ENCODE measurements at places on chromosomes 1 and 21. TPM values are rescaled to one million over a fixed set of nuclear protein-coding genes. Genes with fewer than 3 reads are reported as not detected.

NBPF20 gene
- total RNA-seq: 6.0 TPM

TTC39A gene
- 1.2 TPM for total RNA-seq

POGZ gene
- 76.9 TPM for total RNA-seq

PGLYRP4 gene
- not detected for total RNA-seq

CD101 gene
- total RNA-seq: 1.8 TPM

CNIH3 gene
- total RNA-seq: 0.21 TPM

S100A7A gene
- not detected for total RNA-seq

FCGR2B gene
- total RNA-seq: 65.9 TPM

ZC3H12A gene
- 22.1 TPM for total RNA-seq

PADI1 gene
- 1.2 TPM for total RNA-seq

DNA sequence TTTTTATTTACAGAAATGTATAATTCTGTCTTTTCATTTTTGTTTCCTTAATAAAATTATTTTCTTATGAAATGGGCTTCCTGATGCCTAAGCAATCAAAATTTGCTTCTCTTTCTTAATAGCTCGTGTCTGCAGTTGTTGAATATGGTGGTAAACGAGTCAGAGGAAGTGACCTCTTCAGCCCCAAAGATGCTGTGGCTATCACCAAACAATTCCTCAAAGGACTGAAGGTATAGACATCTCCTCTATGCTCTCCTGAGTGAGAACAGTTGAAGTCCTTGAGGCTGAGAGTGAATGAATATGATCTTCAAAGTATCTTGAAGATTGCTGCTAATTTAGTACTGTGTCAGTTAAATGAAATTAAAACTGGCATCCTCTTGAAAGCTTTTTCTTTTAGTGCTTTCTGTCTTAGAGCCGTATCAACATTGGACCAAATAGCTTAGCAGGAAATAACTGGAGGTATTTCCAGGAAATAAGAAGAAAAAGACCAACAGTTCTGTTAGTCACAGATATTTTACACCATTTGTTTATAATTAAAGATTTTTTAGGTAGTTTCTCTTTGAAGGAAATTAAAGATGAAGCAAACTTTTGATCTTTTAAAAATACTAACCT lies 24.7 kb downstream of the VPS45 start:
- peaks cover 7% of the 10 kb centered on the region for H3K36me3 ChIP-seq
- H3K4me3 ChIP-seq: no peak overlapping the region
- no peak for DNase-seq
- H3K27ac ChIP-seq: no peak overlapping the region
- H3K27me3 ChIP-seq: no peaks in the 10 kb centered on the region

GRCh38 chr1:209853676-209854075 lies 25.9 kb downstream of the UTP25 start:
- no peak overlapping the region for H3K4me3 ChIP-seq
- no peak for DNase-seq
- no peaks in the 10 kb centered on the region for H3K4me1 ChIP-seq
- no peak overlapping the region for H3K27ac ChIP-seq

DNA sequence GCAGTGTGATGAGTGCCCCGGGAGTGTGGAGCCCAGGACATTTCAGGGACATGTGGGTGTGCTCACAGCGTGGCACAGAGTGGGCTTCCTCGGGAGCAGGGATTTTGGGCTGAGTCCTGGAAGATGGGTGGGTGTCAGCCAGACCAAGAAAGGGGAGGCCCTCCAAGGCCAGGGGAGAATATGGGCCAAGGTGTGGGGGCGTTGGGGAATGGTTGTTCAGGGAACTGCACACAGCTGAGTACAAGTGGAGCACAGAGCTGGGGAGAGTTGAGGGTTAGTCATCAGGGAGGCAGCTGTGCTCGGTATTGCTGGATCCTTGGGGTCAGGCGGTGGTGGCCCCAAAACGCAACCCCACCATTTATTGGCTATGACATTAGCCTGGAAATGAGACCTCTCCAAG lies 5.5 kb downstream of the POGK start:
- peaks cover 25% of the 10 kb centered on the region for H3K36me3 ChIP-seq
- H3K27me3 ChIP-seq: no peaks in the 10 kb centered on the region
- H3K4me3 ChIP-seq: no peak overlapping the region
- no peak for DNase-seq
- H3K4me1 ChIP-seq: peaks cover 79% of the 10 kb centered on the region

- no peak for DNase-seq
- H3K27ac ChIP-seq: no peak overlapping the region
- no peaks in the 10 kb centered on the region for H3K36me3 ChIP-seq
- H3K4me3 ChIP-seq: no peak overlapping the region
Measured at GRCh38 chr1:162081316-162081715, 11.8 kb downstream of the NOS1AP start.

- no peaks in the 10 kb centered on the region for H3K36me3 ChIP-seq
- no peak overlapping the region for H3K27ac ChIP-seq
- H3K4me1 ChIP-seq: no peaks in the 10 kb centered on the region
- no peaks in the 10 kb centered on the region for H3K27me3 ChIP-seq
- no peak for DNase-seq
Measured at GRCh38 chr1:169348383-169349036, 19.1 kb downstream of the NME7 start.

DNA sequence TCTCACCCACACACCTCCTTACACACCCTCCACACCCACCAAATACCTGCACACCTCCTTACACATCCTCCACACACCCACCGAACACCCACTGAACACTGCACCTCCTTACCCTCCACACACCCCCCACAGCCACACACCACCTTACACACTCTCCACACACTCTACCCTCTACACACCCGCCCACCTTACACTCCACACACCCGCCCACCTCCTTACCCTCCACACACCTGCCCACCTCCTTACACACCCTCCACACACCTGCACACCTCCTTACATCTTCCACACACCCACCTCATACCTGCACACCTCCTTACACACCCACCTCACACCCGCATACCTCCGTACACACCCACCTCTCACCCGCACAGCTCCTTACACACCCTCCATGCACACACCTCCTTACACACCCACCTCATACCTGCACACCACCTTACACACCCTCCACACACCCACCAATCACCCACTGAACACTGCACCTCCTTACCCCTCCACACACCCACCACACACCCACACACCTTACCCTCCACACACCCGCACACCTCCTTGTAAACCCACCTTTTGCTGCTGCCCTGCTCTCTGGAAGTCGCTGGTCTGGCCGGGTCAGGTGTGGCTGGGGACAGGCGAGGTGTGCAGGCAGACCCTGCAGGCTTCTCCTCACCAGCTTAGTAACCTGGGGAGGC lies 38.5 kb downstream of the COQ8A start:
- DNase-seq: no peak
- H3K36me3 ChIP-seq: no peaks in the 10 kb centered on the region
- H3K27me3 ChIP-seq: no peaks in the 10 kb centered on the region
- H3K4me3 ChIP-seq: no peak overlapping the region
- H3K27ac ChIP-seq: no peak overlapping the region

GRCh38 chr1:111030590-111030989 lies 66.9 kb upstream of the LRIF1 start:
- no peak for DNase-seq
- no peaks in the 10 kb centered on the region for H3K27me3 ChIP-seq
- no peak overlapping the region for H3K4me3 ChIP-seq

DNA sequence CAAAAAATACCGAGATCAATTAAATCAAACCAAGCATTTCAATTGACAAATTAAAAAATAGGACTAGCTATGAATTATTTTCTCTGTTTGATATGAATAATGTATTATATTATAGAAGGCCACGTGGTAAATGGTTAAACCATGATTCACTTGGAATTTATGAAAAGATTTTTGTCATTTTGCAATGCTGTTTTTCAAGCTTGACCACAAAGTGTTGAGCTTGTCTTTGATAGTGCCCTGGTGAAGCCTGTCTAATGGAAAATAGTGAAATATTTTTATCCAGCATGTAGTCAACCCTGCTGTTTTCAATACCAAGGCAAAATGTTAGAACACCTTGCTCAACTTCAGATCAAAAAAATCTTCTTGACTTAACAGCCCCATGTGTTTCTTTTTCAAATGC lies 288.0 kb upstream of the PRMT6 start:
- no peaks in the 10 kb centered on the region for H3K27me3 ChIP-seq
- H3K4me1 ChIP-seq: no peaks in the 10 kb centered on the region
- H3K4me3 ChIP-seq: no peak overlapping the region

- H3K36me3 ChIP-seq: no peaks in the 10 kb centered on the region
- no peak overlapping the region for H3K4me3 ChIP-seq
- no peak overlapping the region for H3K27ac ChIP-seq
- no peaks in the 10 kb centered on the region for H3K27me3 ChIP-seq
- H3K4me1 ChIP-seq: no peaks in the 10 kb centered on the region
- no peak for DNase-seq
Measured at GRCh38 chr1:160755911-160756848, 17.1 kb downstream of the SLAMF7 start.

DNA sequence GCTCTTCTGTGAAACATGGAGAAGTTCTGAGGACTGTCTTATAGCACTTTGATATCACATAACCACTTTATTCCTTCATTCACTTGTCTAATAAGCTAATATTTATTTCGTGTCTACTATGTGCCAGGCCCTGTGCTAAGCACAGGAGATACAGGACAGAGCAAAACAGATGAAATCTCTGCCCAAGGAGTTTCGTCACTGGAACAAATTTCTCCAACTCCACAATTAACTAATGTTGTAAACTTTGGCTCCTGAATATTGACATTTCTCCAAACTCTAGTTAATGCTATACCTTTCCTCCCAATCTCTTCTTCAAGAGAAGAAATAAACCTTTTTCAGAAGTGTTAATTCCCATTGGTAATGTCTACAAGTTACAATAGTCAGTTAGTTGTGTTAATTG lies 24.8 kb upstream of the OR10J5 start:
- no peak overlapping the region for H3K4me3 ChIP-seq
- no peaks in the 10 kb centered on the region for H3K27me3 ChIP-seq
- no peak for DNase-seq

DNA sequence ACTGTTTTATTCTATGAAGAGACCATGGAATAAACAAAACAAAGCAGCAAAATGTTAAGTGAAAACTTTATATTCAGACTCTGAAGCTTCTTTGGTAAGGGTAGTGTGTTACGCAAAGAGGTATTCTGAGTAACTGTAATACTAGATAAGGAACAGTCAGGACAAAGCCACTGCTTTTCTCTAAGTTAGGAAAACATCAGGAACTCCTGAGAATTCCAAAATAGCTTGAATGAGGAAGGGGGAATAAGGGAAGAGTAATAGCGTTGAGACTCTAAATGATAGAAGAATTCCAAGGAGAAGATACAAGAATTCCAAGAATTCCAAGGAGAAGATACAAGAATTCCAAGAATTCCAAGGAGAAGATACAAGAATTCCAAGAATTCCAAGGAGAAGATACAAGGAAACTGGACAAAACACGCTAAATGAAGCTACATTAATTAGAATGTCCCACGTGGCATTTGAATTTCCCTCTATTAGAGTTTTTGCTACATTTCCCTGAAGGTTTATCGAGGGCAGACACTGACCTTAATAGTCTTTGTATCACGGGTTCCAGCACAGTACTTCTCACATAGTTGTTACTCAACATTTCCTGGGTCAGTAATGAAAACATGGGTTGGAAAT lies 71.5 kb downstream of the SMYD3 start:
- no peaks in the 10 kb centered on the region for H3K27me3 ChIP-seq
- no peaks in the 10 kb centered on the region for H3K4me1 ChIP-seq
- H3K36me3 ChIP-seq: no peaks in the 10 kb centered on the region
- no peak overlapping the region for H3K4me3 ChIP-seq
- H3K27ac ChIP-seq: no peak overlapping the region

- H3K4me1 ChIP-seq: no peaks in the 10 kb centered on the region
- no peaks in the 10 kb centered on the region for H3K27me3 ChIP-seq
- no peak overlapping the region for H3K4me3 ChIP-seq
- DNase-seq: no peak
Measured at GRCh38 chr1:236734141-236734765, 48.0 kb downstream of the ACTN2 start.

DNA sequence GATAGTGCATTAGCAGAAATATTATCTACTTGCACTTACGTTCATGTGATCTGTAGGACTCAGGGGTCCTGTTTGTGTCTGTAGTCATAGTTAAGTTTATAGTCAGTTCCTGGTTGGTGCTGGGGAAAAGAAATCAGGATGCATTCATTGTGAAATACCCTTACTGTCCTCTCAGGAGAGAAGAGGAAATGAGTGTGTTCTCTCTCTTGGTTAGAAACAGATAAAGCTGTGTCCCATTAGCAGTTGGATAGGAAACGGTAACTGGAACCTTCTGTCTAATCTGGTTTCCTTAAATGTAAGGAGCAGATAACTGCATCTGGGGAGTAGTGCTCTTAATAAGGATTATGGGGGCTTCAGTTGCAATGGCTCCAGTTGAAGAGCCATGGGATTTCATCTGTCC lies 8.9 kb downstream of the SDCCAG8 start:
- DNase-seq: no peak
